ENCODE measurements at places on chromosomes 4 and X.

DNA sequence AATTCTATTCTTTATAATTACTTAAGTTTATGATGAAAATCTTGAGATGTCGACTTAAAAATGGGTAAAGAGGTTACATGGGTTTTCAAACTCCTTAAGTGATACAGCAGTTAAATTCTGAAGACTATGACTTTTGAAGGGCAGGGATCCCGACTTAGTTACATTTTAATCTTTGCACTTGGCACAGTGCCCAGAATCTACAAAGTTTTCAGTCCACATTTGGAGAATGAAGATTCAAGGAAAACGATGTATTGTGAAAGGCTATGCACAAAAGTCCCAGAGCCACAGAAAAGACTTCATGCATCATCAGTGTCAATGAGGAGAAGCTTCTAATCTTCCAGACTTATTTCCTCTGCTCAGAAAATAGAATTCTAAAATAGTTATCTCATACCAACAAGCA is 36.3 kb upstream of the GRPR start:
- DNase-seq: no peak

DNA sequence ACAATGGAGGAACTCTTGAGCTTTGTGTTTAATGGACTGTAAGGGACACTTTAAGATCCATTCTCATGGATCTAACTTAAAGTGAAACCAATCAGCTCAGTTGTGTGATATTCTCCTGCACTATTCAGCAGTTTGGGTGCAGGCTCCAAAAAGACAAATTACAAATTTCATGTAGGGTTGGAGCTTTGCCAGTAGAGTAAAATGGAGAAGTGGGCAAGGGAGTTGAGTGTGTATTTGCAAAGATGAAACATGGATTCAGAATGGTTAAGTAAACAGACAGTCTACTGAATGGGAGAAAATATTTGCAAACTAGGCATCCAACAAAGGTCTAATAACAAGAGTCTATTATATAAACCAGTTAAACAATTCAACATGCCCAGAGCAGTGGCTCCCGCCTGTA is 21.2 kb upstream of the MID2 start:
- DNase-seq: no peak

DNA sequence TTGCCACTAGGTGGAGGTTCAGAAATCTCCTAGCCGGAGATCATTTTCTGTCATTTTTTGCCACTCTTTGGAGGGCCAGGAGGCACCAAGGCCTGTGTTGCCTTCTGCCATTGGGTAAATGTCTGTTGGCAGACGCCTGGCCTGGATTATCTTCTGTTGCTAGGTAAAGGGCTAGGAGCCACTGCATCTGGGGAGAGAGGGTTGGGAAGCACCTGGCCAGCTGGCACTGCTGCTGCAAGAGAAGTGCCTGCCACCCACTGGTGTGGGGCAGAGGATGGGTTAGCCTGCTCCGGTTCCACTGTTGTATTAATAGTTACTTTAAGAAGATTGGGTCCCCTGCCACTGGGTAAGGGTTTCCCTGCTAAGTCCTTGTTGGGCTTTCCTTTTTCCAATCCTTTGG is 58.1 kb downstream of the AWAT2 start:
- DNase-seq: no peak

- DNase-seq: no peak
These were observed 57.0 kb upstream of the MXD4 start for GRCh38 chr4:2318885-2319284.

GRCh38 chr4:184388106-184388505 is 86.2 kb downstream of the IRF2 start:
- no peak for DNase-seq

DNA sequence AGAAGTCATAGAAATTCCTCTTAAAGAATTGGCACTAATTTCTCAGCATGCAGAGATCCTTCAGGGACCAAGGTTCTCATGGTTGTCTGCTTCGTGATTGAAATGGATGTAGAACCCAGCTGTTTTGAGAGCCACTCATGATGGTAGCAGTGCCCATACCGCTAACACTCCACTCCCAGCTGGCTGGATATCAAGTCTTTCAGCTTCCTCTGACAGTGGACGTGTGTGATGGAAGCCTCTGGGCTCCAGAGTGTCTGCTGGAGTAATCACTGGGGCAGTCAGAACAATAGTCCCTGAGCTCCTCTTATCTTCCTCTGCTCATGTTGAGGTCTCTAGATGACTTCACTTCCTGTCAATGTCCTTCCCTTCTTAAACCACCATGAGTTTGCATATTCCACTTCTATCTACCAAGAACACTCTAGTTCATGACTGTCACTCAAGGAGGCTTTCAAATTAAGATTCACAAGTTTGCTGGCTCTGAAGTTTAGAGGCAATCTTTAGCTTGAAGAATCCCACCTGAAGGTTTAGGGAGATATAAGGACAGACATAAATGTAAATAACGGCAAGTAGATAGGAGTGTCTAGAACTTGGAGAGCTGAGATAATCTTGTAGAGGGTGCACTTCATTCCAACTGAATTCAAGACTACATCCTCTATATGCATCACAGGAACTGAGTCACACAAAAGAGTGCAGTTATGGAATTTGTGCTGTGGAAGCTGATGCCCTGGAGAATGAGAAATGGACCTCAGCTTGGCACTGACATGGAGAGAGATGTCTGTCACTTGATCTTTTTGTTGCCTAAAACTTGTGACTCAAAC is 64.5 kb upstream of the WDR1 start:
- DNase-seq: no peak

Measured in NCI-H2081 treated with DMSO at 0.1 percent for 48 hours (cell line).